ENCODE measurements at places on chromosomes 12 and 14.

DNA sequence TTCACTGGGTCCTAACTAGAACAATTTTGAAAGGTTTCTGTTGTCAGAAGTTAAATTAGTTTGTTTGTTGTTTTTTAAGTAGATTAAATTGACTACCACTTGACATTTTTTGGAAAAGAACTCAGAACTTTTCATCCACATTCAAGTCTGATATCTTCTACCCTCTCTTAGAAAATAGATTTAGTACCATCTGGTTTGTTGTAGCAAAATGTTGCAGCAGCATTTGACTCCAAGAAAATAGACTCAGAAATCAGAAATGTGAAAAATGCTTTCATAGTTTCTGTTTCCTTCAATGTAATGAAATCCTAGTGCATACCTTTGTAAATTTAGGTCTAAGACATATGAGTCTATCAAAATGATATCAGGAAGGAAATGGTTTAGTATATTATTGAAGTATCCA lies 256.3 kb upstream of the CLEC14A start:
- H3K4me3 ChIP-seq: no peak overlapping the region
- no peaks in the 10 kb centered on the region for H3K27me3 ChIP-seq
- H3K4me1 ChIP-seq: no peaks in the 10 kb centered on the region
- no peak for DNase-seq
- H3K36me3 ChIP-seq: no peaks in the 10 kb centered on the region

DNA sequence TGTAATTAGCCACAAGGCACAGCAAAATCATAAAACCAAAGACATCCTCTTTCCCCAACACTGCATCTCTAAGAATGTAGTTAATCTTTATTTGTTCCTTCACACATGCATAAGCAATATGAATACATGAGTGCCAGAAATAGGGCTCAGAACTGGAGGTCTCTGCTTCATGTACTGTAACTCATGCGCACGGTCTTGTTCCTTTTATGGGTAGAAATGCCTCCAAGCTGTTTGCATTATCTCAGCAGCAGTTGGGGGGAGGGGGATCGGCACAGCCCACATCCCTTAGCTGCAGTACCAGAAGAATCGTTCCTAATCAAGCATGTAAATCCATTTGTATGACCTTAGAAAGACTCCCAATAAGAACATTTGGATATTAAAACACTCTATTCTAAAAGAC lies 20.0 kb downstream of the RHOJ start:
- peaks cover 6% of the 10 kb centered on the region for H3K36me3 ChIP-seq
- no peaks in the 10 kb centered on the region for H3K27me3 ChIP-seq
- H3K4me3 ChIP-seq: no peak overlapping the region

- H3K27ac ChIP-seq: no peak overlapping the region
- peaks cover 48% of the 10 kb centered on the region for H3K36me3 ChIP-seq
- no peak for DNase-seq
- H3K27me3 ChIP-seq: no peaks in the 10 kb centered on the region
Measured at GRCh38 chr12:7093486-7093885, 1.2 kb upstream of the C1R start.

DNA sequence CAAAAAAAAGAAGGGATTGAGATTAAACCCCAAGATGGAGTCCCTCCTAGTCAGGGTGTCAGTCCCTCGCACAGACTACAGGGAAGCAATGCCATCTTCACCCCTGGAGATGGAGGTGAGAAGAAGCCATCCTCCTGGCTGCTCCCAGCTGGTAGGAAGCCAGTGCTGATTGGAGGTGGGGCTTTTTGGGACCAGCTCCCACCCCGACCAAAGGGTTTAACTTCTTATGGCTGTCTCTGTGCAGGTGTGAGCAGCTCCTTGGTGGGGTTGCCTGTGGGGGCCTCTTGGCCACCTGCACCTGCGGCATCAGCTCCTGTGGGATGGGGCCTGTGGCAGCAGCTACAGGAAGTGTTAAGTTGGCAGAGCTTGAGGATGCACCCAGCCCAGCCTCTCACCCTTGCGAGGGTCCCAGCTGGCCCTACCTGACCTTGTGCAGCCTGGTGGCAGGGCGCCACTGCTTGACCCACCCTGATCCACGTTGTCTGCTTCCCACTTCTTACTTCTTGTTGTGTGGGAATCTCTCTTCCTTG lies 3.8 kb upstream of the KRT86 start:
- no peaks in the 10 kb centered on the region for H3K27me3 ChIP-seq
- H3K36me3 ChIP-seq: no peaks in the 10 kb centered on the region
- no peak overlapping the region for H3K4me3 ChIP-seq
- H3K27ac ChIP-seq: no peak overlapping the region

DNA sequence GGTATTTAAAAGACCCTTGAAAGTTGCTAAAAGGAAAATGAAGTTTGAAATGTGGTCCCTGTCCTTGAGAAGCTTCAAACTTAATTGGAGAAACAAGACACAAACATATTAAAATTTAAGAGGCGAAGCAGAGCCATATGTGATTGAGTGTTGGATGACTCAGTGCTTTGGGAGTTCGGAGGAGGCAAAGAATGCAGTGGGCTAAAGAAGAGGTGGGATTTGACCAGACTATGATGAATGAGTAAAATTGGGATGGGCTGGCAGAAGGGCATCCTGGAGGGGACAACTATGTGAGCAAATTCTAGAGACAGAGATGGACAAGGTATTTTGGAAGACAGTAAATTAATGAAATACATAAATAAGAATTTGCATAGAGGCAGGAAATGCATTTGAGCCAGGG lies 358.6 kb downstream of the EGLN3 start:
- H3K27me3 ChIP-seq: no peaks in the 10 kb centered on the region
- H3K4me1 ChIP-seq: peaks cover 12% of the 10 kb centered on the region
- H3K36me3 ChIP-seq: no peaks in the 10 kb centered on the region
- peak; percentile 19 for DNase-seq

DNA sequence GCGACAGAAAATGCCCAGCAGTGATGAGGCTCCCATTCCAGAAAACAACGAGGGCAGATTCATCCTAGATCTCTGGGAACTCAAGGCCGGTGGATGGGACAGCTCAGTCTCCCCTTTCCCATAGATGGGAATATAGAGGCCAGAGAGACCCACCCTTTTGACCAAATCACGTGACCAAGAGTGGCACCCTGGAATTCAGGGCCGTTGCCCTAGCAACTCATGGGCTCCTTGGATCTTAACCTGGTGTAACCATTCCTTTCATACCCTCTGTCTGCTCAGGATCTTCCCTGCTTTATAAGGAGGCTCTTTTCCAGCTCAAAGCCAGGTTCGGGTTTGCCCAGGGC lies 8.4 kb upstream of the LRTM2 start:
- no peak overlapping the region for H3K4me3 ChIP-seq
- H3K27ac ChIP-seq: peak overlapping the region; percentile 63
- H3K27me3 ChIP-seq: peaks cover 22% of the 10 kb centered on the region
- no peaks in the 10 kb centered on the region for H3K36me3 ChIP-seq
- peaks cover 5% of the 10 kb centered on the region for H3K4me1 ChIP-seq

DNA sequence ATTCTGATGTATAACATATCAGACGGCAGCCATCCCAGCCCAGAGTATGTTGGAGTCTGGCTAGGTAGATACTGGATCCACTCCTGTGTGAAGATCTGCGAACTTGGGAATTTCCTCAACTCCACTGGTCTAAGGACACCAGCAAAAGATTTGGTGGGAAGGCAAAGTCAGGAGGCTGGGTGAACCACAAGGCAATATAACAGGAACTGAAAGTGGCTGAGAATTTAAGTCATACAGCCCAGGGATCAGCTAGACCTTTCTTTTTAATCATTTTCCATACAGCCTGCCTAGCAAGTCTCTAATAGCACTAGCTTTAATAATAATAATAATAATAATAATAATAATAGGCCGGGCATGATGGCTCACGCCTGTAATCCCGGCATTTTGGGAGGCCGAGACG lies 34.8 kb downstream of the BRAP start:
- no peak overlapping the region for H3K27ac ChIP-seq
- H3K4me1 ChIP-seq: no peaks in the 10 kb centered on the region
- no peak overlapping the region for H3K4me3 ChIP-seq
- DNase-seq: no peak
- H3K27me3 ChIP-seq: no peaks in the 10 kb centered on the region

- DNase-seq: no peak
- H3K27me3 ChIP-seq: no peaks in the 10 kb centered on the region
- H3K4me3 ChIP-seq: no peak overlapping the region
- H3K27ac ChIP-seq: no peak overlapping the region
Measured at GRCh38 chr12:48054955-48055821, 50.7 kb downstream of the SENP1 start.

DNA sequence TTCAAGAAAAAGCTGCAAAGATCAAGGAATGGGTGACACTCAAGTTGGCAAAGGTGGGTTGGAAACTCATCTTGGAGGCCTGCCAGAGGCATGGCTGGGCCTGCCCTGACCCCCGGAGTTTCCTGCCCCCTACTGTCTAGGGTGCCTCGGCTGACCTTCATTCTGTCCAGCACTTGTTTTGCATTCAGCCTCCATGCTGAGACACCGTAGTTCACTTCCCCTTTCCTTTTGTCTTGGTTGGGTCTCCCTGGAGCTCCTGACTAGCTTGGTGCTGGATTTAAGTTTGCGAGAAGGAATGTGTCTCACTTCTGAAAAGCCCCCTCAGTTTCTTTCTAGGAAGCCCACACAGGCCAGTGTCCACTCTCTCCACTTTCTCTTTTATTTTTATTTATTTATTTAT lies 26.5 kb downstream of the PLEKHH1 start:
- no peak overlapping the region for H3K4me3 ChIP-seq
- no peak overlapping the region for H3K27ac ChIP-seq
- no peaks in the 10 kb centered on the region for H3K36me3 ChIP-seq
- no peak for DNase-seq

GRCh38 chr12:48857278-48857994 lies 5.5 kb upstream of the DDX23 start:
- no peak overlapping the region for H3K27ac ChIP-seq
- H3K27me3 ChIP-seq: no peaks in the 10 kb centered on the region
- H3K36me3 ChIP-seq: peaks cover 6% of the 10 kb centered on the region
- H3K4me3 ChIP-seq: no peak overlapping the region

GRCh38 chr12:86666316-86666715 lies 410.1 kb upstream of the MGAT4C start:
- H3K27ac ChIP-seq: peak overlapping the region; percentile 57
- peaks cover 19% of the 10 kb centered on the region for H3K4me1 ChIP-seq
- no peak for DNase-seq

DNA sequence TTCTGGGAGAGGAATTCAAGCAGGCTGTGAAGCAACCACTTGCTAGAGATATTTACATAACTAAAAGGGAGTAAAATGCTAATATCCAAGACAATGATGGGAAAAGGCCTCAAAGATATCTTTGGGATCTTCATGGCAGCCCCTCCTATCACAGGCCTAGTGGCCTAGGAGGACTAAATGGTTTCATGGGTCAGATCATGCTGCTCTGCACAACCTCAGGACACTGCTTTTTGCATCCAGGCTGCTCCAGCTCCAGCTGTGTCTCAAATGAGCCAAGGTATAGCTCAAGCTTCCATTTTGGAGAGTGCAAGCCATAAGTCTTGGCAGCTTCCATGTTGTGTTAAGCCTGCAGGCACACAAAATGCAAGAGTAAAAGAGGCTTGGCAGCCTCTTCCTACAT lies 195.6 kb upstream of the SSTR1 start:
- no peaks in the 10 kb centered on the region for H3K27me3 ChIP-seq
- no peak overlapping the region for H3K4me3 ChIP-seq
- no peaks in the 10 kb centered on the region for H3K36me3 ChIP-seq
- no peak overlapping the region for H3K27ac ChIP-seq

DNA sequence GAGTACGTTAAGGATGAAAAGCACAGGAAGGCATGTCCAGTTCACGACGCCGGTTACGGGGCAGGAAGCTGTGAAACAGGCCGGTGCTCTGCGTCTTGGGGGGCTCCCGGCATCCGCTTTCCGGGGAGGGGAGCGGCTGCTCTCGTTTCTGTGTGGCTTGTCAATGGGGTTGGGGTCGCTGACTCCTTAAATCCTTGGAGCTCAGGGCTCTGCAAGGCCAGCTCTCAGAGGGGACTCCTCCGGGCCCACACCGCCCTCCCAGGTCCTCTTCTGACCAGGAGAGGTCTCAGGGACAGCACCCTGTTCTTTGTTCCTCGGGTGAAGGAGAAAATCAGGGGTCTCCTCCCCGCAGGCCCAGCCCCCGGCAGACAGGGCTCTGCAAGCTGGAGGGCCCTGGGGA lies 78.1 kb downstream of the GALNT9 start:
- H3K4me3 ChIP-seq: no peak overlapping the region
- DNase-seq: no peak
- H3K36me3 ChIP-seq: no peaks in the 10 kb centered on the region
- H3K4me1 ChIP-seq: no peaks in the 10 kb centered on the region

- peak overlapping the region; percentile 18 for H3K27ac ChIP-seq
- no peak overlapping the region for H3K4me3 ChIP-seq
- DNase-seq: no peak
- H3K4me1 ChIP-seq: peaks cover 15% of the 10 kb centered on the region
- peaks cover 63% of the 10 kb centered on the region for H3K36me3 ChIP-seq
- H3K27me3 ChIP-seq: no peaks in the 10 kb centered on the region
Measured at GRCh38 chr12:122086641-122087285, 8.2 kb downstream of the MLXIP start.

GRCh38 chr14:92414690-92415445 lies 91.9 kb downstream of the SLC24A4 start:
- DNase-seq: no peak
- H3K27me3 ChIP-seq: peaks cover 23% of the 10 kb centered on the region
- no peaks in the 10 kb centered on the region for H3K36me3 ChIP-seq
- no peak overlapping the region for H3K4me3 ChIP-seq
- H3K27ac ChIP-seq: no peak overlapping the region

DNA sequence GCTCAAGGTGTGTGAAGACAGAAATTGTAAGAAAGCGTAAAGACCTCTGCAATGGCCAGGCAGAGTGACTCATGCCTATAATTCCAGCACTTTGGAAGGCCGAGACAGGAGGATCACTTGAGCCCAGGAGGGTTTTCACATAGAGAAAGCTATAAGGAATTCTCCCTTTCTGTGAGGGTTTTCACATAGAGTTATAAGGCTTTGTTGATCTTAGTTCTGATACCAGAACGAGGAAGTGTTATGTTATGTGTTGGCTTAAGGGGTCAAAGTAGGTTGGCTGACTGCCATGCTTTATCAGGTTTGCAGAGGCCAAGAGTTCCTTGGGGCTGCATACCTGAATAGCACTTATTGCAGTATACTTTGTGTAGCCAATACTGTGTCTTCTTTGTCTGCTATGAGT lies 139.1 kb downstream of the ERC1 start:
- no peaks in the 10 kb centered on the region for H3K27me3 ChIP-seq
- peak; percentile 41 for DNase-seq
- peaks cover 9% of the 10 kb centered on the region for H3K4me1 ChIP-seq
- H3K4me3 ChIP-seq: no peak overlapping the region
- peaks cover 20% of the 10 kb centered on the region for H3K36me3 ChIP-seq

- peaks cover 11% of the 10 kb centered on the region for H3K4me1 ChIP-seq
- no peak overlapping the region for H3K4me3 ChIP-seq
- H3K27me3 ChIP-seq: no peaks in the 10 kb centered on the region
- no peak for DNase-seq
- H3K36me3 ChIP-seq: peaks cover 2% of the 10 kb centered on the region
- H3K27ac ChIP-seq: peak overlapping the region; percentile 78
Measured at GRCh38 chr12:43861015-43861839, 25.3 kb downstream of the TMEM117 start.

- no peaks in the 10 kb centered on the region for H3K27me3 ChIP-seq
- H3K36me3 ChIP-seq: no peaks in the 10 kb centered on the region
- H3K4me3 ChIP-seq: no peak overlapping the region
- DNase-seq: peak; percentile 90
- no peak overlapping the region for H3K27ac ChIP-seq
Measured at GRCh38 chr12:89160716-89161123, 191.6 kb downstream of the DUSP6 start.

All from MCF 10A (cell line).